ENCODE measurements at places on chromosomes 5 and 9.

- no peak for DNase-seq
Observed at GRCh38 chr5:138370537-138370936, 18.1 kb downstream of the KDM3B start.

GRCh38 chr5:109396965-109397364, 12.8 kb downstream of the PJA2 start:
- DNase-seq: no peak

GRCh38 chr9:83701769-83702168, 6.0 kb downstream of the UBQLN1 start:
- DNase-seq: no peak

- DNase-seq: no peak
Observed at GRCh38 chr5:116374434-116374852, 200.2 kb downstream of the SEMA6A start.

DNA sequence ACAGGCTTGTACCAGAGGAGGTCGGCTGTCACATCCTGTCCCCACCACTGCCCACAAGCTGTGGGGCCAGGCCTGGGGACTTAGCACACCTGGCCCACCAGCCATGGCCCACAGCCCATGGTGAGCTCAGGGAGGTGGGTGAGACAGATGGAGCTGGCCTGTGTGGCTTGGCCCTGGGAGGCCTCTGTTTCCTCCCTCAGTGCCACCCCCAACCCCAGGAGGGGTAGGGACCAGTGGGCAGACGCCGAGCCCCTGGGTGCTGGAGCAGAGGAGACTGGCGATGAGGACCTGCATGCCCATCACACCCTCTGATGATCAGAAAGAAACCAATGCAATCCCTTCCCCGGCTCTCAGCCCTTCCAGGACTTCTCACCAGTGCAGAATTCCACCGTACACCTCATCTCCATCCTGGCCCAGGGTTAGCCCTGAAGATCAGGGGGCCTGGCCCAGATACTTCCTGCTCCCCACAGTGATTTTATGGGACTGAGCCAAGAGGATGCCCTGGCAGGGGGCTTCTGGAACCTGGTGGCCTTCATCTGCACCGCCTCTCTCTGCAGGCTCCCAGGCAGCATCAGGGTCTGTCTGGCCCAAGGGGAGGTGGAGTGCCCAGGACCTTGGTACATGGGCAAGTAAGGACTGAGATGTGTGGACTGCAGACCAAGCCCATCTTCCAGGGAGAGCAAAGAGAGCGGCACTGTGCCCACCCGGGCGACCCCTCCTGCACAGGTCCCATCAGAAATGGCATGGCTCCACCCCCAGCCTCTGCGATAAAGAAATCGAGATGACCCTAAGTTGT, 16.9 kb upstream of the NKD2 start:
- DNase-seq: no peak

DNA sequence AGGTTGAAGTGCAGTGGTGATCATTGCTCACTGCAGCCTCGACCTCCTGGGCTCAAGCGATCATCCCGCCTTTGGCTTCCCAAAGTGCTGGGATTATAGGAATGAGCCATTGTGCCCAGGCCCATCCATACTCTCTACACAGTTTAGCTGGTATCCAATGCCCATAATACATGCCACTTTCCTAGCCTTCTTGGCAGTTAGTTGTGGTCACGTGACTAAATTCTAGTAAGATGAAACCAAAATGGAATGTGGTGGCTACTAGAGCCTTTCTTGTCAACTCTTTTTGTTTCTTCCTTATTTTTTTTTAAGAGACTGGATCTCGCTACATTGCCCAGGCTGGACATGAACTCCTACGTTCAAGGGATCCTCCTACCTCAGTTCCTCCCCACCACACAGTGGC, 15.3 kb upstream of the KIF27 start:
- no peak for DNase-seq

GRCh38 chr9:121876658-121877271, 216.3 kb downstream of the TTLL11 start:
- DNase-seq: no peak

GRCh38 chr5:96957254-96958049, 21.6 kb downstream of the LNPEP start:
- no peak for DNase-seq

DNA sequence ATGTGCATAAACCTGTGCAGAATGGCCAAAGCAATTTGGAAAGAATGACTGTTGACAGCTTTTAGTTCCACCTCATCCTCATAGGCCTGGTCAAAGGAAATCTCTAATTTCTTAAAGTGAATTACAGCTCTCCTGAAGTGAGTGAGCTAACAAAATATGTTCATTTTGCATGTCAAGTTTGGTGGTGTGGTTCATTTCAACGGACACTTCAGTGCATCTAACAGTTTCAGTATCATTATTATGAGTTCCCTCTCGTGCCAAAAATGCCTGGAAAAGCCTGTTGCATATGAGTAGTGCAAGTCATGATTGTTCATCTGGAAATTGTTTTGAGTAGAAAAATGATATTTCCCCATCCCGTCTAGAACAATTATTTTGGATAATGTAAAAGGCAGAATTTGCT, 53.2 kb upstream of the HMHB1 start:
- DNase-seq: no peak

DNA sequence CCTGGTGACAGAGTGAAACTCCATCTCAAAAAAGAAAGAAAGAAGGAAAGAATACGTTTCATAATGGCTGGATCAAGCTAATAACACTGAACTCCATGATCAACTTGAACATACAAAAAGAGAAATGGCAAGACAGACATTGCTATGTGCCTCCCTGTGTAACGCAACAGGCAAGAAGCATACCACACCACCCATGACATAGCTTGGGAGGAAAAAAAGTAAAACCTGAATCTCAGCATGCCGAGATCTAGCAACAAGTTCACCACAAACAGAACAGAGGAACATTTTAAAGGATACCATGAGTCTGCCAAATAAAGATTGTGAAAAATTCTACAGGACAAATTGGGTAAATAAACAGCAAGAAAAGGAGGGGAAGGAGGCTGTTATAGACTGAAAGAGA, 26.7 kb downstream of the HOMER1 start:
- DNase-seq: no peak

GRCh38 chr5:86756839-86757238, 139.1 kb downstream of the COX7C start:
- DNase-seq: no peak

- no peak for DNase-seq
Observed at GRCh38 chr9:13974891-13975290, 339.1 kb downstream of the NFIB start.

DNA sequence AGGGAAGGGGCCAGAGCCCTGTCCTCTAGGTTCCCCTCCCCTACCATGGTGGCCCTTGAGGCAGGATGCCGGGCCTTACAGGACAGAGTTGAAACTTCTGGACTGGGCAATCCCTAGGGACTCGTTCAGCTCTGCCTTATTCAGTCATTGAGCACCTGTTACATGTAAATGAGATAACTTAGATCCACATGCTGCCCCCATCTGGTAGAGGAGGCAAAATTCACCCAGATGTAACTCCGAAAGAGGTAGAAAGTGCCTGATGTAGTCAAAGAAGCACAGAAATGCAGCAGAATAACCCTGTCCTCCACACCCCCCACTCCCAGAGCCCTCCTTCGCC, 1.5 kb downstream of the GGTA1 start:
- DNase-seq: peak; percentile 71

- no peak for DNase-seq
Observed at GRCh38 chr9:35766997-35767396, 12.9 kb upstream of the MSMP start.

DNA sequence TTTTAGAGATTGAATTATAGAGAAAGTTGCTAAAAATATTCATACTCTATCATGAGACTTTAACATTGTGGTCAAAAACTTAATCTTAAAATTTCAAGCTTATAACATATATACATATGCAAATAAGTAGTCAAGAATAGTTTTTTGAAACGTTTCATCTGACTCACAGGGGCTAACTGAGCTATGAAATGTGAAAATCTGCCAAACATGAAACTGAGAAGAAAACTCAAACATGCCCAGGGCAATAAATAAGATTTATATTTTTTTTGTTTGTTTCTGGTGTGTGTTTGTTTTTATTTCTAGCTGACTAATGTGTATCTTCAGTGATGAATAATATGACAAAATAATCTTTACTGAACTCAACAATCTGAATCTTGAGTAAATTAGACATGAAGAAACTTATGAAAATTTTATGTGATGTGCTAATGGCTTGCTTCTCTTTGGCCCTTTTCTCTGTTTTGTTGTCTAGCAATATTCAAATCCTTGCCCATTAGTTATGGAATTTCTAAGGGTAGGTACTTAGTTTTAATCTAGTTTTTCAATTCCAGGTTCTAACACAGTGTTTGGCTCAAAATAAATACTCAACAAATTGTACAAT, 99.9 kb downstream of the FAM174A start:
- DNase-seq: no peak

- DNase-seq: no peak
Observed at GRCh38 chr9:116539549-116539948, 147.6 kb upstream of the TRIM32 start.

DNA sequence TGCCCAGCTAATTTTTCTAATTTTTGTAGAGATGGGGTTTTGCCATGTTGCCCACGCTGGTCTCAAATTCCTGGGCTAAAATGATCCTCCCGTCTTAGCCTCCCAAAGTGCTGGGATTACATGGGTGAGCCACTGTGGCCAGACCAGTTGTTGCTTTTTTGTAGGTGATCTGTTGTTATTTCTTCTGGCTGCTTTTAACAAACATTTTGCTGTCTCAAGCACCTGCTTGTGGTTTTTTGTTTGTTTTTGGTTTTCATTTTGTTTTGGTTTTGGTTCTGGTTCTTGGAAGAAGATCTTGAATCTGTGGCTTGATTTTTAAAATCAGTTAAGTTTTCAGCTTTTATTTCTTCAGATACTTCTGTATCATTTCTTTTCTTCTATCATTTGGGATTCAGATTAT, 21.1 kb downstream of the ERCC6L2 start:
- no peak for DNase-seq

DNA sequence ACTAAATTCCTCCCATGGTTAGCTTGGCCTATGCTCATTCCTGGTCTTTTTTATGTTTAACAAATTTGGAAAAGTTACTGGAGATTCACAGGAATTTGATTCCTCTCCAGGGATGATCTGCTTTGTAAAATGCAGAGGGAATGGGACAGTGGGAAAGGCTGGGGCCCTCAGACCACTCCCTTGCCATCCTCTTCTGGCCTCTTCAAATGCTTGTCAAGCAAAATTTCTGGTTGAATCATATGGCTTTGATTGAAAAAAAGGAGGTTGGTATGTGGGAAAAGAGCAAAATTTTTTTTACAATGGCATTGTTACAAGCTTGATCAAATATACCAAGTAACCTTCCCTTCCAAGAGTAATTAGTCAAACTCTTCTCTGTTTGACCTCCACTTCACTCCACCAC, 225.1 kb downstream of the PIK3R1 start:
- DNase-seq: no peak

DNA sequence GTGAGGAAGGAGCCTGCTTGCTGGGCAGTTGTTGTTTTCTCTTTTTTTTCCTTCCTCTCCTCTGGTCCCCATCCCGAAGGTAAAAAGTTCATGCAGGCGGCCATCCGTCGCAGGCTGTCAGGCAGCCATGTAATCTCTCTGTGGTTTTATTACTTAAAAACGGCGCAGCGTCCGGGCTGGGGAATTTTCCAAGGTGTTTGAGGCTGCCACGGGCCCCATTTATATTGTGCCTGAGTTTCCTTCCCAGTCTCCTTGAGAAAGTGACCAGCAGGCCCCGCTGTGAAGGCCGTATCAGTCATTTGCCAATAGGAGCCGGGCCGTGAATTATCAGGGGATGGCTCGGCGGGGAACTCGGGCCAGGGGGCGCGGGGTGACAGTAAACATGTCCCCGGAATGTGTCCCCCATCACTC, 289.7 kb downstream of the PBX3 start:
- DNase-seq: no peak

GRCh38 chr5:2353871-2354440, 397.5 kb downstream of the IRX2 start:
- no peak for DNase-seq

DNA sequence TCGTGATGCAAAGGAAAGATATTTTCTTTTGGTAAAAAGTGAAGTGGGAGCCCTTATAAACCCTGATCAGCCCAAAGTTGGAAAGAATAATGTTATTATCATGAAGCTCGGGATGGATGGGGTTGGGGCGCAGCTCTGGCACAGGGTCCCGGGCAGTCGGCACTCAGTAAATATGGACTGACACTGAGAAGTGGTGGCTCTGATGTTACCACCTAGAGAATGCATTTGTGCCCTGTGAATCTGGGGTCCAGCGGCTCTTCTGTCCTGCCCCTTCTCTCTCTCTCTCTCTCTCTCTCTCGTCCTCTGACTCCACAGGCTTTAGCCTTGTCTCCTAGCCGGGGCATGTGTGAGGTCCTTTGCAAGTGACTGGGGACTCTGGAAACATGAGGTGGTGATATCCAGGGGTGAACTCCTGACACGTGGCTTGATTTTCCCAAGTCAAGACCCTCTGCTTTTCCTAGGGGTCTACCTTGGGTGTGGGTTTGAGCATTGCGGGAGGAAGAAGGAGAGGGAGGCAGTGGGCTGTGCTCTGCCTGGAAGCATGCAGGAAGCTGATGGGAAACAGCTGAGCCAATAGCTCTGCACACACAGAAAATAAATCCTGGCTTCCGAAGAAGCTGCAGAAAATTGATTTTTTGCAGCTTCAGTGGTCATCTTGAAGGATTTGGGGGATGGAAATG, 162.7 kb downstream of the MACROH2A1 start:
- no peak for DNase-seq

GRCh38 chr5:158433634-158434033, 574.7 kb upstream of the CLINT1 start:
- no peak for DNase-seq

- DNase-seq: no peak
Observed at GRCh38 chr9:7907551-7908337, 108.2 kb upstream of the DMAC1 start.

DNA sequence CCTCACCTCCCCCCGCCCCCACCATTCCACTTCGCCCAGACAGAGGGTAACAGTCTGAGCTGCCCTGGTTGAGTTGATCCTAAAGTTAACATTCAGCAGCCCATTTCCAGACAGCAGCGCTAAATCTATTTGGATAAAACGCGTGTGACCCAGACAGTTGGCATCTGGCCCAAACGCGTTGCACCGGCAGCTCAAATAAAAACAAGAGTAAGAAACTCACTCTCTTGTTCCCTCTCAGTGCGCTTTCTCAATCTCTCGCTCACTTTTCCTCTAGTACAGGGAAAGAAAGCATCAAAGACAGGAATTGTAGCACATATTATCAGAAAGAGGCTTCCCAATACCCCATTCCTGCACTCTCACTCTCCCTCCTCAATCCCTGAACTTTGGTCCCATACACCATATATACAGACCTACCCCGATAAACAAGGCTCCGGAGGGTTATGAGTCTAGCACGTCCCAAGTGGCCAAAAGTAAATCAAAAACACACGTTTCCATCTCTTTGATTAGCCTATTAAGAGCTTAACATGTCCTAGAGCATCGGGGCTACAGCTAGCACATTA, 1.3 kb downstream of the ADAMTS6 start:
- no peak for DNase-seq

GRCh38 chr5:116318091-116318854, 233.4 kb downstream of the COMMD10 start:
- no peak for DNase-seq

DNA sequence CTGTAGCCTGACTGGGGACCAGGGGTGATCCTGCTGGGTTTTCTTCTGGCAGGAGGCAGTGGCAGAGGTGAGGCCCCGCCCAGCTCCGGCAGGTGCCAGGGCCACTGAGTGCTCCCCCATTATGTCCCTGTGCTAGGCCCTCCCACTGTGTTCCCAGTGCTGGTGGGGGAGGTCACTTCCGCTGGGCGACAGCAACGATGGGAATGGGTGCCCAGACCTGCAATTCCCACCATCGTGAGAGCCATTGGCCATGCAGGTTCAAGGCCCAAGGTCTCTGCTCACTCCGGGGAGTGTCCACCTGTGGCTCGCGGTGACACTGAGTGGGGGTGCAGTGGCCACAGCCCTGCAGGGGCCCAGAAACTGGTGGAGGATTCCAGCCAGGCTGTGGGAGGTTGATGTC, 98.6 kb downstream of the RXRA start:
- DNase-seq: no peak
